NCI-H1092 treated with DMSO at 0.1 percent for 48 hours (cell line): ENCODE measurements at places on chromosomes 11 and 22.

DNA sequence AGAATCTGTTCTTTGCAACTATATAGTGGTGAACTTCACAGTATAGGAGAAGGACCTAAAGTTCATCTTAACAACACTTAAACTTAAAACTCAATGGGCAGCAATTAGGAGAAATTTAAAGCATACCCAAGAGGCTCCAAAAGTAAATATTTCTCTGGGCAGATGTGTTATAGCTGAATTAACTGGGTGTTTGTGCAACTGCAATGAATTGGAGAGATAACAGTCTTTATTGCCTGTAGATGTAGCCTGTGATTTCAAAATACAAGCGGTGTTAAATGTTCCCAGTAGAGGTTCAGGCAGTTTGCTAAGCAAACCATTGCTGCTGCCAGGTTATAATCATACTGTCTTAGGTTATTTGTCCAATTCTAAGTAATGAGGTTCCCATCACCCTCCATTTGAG is 294.1 kb upstream of the MTNR1B start:
- DNase-seq: peak; percentile 34

DNA sequence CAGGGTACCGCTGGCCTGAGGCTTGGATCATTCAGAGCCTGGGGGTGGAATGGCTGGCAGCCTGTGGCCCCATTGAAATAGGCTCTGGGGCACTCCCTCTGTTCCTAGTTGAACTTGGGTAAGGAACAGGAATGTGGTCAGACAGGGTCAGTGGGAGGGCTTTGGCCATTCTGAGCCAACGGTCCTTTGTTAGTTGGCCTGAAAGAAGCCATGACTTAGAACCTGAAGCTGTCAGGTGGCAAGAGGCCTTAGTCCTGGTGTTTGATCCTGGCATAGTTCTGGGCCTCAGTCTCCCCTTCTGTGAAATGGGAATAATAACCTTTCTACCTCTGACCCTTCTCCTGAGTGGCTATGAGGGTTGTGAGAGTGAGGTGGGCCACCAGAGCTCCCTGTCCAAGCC is 8.3 kb downstream of the PGAP2 start:
- no peak for DNase-seq

- DNase-seq: peak; percentile 85
These were observed 7.5 kb downstream of the SERPIND1 start for GRCh38 chr22:20781272-20781990.

- DNase-seq: no peak
These were observed 68.6 kb upstream of the ARHGAP32 start for GRCh38 chr11:129260750-129261149.

DNA sequence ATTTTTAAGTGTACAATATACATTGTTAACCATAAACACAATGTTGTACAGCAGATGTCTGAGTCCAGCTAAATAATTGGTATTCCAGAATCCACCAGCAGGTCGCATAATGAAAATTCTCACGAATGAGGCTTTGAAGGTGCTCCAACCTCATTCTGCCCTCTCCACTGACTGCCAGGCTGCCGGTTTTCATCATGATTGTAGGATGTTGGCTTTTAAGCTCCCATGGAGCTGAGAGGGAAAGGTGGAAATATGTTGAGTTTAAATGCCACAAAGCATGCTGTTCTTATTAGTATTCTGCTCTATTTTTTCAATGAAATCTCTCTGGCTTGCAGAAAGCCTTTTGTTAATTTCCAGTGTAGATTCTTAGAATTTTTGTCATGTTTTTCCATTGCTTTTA is 337.2 kb upstream of the DDI1 start:
- no peak for DNase-seq

- DNase-seq: no peak
These were observed 21.6 kb downstream of the ARVCF start for GRCh38 chr22:19994851-19995610.

GRCh38 chr11:104435494-104435893 is 271.5 kb upstream of the PDGFD start:
- DNase-seq: no peak

- no peak for DNase-seq
These were observed 4.5 kb downstream of the OR5B21 start for GRCh38 chr11:58503361-58503856.

GRCh38 chr11:31236143-31236542 is 133.4 kb downstream of the DCDC1 start:
- DNase-seq: peak; percentile 18

DNA sequence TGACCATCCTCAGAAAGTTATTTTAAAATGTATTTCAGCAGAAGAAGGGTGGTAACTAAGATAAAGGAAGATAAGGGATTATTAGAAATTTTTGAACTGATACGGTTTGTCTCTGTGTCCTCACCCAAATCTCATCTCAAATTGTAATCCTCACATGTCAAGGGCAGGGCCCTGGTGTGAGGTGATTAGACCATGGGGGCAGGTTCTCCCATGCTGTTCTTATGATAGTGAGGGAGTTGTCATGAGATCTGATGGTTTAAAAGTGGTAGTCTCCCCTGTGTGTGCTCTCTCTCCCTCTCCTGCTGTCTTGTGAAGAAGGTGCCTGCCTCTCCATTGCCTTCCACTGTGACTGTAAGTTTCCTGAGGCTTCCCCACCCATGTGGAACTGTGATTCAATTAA is 36.1 kb downstream of the CYP2R1 start:
- DNase-seq: no peak
